Amygdala (tissue), 56 donors: ENCODE measurements at places on chromosomes 16 and 17.

DNA sequence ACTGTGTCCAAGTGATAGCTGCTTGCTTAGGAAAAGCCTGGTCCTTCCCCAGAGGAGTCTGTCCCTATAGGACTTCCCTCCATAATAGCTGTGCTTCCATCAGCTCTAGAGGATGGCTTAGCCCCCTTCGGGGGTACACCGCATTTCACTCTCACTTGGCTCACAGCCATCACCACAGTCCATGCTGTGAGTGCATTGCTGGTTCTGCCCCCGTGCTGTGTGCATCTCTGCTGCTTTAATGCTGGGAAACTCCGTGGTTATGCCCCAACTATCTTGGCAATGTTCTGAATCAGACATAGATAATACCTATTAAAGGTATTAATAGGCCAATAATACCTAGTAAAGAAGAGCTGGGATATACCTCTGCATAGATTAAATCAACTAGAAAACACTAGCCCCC, 58.3 kb downstream of the SIAH1 start:
- no peak for DNase-seq

DNA sequence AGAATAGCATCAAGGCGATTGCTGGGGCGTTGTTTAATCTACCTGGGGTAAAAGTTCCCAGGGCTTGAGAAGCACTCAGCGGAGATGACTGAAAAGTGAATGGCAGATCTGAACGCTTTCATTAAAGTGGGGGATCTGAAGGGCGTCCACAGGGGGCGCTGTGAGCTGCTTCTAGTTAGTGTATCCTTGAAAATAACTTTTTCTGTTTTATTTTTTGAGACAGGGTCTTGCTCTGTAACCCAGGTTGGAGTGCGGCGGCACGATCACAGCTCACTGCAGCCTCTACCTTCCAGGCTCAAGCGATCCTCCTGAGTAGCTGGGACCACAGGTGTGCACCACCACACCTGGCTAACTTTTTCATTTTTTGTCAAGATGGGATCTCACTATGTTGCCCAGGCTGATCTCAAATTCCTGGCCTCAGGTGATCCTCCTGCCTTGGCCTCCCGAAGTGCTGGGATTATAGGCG, 360.4 kb downstream of the SEC14L1 start:
- no peak for DNase-seq

GRCh38 chr17:33019161-33019890, 27.7 kb downstream of the SPACA3 start:
- no peak for DNase-seq

GRCh38 chr17:36197387-36197703, 787 bp upstream of the CCL3L1 start:
- no peak for DNase-seq

DNA sequence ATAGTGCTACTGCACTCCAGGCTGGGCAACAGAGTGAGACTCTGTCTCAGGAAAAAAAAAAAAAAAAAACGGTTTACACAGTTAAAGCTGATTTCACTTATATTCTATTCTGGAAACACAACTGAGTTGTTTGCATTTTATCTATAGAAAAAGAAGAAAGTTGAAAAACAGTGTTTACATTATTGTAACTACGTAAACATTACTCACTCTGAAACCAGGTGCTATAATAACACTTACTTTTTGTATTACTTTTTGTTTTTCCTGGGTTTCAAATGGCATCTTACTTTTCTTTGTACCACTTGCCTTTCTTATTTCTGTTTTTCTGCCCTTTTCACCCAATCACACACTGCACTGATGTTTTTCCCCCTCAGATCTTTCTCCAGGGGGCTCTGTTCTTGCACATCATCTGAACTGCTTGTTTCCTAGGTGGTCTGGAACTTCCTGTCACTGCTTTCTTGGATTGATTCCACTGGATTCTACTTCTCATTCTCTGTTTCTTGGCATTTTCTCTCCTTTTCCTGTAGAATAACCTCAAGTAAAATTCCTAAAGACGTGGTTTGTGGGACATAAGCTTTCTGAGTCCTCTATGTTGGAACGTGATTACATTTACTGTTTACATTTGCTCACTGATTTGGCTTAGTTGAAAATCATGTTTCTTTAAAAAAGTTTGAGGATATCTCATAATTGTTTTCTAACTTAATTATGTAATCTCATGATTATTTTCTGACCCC, 142.1 kb downstream of the HS3ST3B1 start:
- DNase-seq, result no peak

DNA sequence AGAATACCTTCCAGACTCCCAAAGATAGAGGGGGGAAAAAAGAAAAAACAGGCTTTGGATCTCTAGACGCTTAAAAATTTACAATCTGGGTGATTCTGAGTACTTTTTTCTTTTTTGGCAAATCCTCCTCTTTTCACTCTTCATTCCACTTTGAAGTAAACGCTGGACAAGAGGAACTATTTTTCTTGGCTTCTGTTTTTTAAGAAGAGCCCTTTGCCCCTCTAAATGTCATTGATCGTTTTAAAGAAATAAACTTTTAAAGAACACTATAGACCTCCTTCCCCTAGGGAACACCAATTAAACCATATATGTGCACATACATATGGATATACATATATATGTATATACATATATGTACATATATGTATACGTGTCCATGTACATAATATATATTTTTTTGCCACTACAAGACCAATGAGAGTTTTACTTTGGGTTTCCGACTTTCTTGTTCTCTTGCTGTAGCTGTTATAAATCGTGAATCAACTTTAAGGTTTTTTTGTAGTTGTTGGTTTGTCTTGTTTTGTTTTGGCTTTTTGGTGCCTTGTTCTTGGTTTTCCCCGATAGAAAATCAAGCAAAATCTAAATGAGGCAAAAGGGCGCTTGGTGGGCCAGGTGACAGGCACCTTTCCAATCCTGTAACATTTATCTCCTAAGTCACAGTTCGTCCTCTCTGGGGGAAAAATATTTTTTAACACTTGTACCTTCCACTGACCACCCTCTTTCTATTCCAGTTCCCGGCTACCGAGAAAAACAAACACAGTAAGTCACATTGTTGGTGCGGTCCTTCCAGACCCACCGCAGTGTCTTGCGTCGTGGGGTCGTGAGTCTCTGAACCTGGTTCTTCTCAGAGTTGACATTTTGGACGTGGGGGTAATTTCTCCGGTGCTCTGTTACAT, 4.4 kb downstream of the FOXF1 start:
- no peak for DNase-seq

- DNase-seq, result no peak
These were observed 7.2 kb upstream of the NDRG4 start for GRCh38 chr16:58492735-58493134.

DNA sequence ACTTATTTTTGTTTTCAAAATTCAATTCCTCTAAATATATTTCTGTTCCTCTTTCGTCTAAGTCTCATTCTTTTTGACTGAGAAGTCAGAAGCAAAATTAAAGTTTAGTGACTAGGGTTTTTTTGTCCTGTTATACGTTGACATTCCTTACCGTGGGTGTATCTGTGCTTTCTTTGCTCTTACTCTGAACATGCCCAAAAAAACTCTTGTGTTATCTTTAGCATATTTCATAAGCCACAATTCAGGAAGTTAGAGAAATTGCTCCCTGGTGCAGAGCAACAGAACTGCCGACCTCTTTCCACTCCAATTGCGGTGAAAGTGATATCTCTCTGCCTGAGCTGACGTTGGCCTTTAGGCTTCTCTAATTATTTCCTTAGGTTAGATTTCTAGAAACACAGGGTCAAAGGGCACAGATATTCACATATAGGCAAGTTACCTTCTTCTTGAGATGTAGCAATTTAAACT, 65.7 kb downstream of the CENPV start:
- DNase-seq, result no peak

- DNase-seq, result no peak
These were observed 25.3 kb downstream of the BFAR start for GRCh38 chr16:14658063-14658462.

DNA sequence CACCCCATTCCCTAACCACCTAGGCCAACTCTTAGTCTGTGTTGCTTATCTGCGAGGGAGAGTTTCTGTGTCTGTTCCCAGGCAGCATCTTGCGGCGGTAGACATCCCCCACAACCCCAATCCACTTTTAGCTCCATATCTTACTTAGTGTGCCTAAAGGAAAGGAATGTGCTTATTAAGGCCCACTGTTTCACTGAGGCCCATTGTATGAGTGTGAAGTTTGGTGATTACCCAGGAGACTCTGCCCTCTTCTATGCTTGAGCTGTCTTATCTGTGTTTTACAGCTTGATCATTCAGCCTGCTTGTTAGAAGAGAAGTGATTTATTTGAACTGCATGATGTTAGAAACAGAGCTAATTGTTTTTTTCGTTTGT, 10.3 kb upstream of the MLYCD start:
- no peak for DNase-seq

DNA sequence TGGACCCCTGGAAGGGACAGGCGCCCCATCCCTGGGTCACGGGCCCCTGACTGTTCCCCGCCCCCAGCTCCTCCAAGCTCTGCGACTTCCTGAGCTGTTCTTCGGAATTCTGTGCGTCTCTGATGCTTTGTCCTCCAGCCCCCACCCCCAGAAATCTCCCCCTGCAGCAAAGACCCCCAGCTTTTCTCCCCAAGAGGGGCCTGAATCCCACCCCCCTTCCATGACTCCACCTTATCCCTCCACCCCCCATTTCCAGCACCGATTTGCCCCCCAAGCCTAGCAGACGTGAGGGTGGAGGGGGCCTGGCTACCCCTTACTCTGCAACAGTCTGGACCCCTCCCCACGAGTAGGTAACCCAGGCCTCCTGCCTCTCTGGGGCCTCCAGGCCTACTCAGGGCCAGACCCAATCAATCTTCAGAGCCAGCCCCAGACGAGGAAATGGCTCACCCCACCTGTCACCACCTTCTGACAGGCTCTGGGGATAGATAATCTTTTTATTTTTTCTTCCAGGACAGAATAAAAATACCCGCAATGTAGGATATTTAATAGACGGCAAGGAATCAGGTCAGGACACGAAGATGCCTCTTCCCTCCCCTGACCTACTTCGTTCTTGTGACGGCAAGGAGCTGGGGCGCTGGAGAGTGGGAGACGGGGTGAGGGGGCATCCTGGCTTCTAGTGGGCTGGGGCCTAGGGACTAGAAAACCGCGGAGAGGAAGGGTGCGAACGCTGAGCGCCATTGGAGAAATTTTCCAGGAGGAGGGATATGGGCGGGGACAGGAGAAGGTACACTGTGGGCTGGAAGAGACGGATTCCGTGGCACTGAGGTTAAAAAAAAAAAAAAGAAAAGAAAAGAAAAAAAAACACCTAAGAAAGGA, 744 bp upstream of the PLXDC1 start:
- DNase-seq, result no peak

DNA sequence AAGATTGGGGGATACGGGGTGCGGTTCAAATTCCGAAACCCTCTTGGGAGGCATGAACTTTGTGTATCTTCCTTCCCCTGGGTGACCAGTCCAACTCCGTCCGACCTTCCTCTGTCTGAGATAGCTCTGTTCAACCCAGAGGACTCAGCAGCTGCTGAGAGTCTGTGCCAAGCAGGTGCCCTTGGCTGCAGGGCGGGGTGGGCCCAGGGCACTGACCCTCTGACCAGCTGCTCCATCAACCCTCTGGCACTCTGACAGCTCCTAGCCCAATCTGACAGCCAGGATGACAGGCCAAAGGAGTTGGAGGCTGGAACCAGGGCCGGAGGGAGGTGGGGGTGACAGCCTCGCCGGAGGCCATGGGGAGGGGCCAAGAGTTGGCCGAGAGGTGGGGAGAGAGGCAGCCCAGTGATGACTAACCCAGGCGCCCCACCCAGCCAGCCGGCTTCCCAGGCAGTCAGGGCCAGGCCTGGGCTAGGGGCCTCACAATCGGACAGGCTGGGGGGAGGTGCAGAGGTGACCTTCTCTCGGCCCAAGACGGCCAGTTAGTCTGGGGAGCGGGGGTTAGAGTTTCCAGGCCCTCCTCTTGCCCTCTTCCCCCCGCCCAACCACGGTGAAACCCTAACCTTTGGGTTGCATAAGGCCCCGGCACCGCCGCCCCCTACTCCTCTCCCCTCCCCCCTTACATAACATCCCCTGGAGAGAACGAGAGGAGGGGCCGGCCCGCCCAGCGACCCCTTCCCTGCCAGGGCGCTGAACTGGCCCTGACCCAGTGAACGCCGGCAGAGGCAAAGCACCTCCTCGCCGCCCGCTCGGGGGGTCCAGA, 5.0 kb upstream of the TLCD2 start:
- DNase-seq, result no peak

GRCh38 chr16:3152991-3153368, 18.2 kb downstream of the ZNF213 start:
- DNase-seq, result no peak

GRCh38 chr17:48873209-48873608, 19.4 kb upstream of the ATP5MC1 start:
- DNase-seq, result no peak

DNA sequence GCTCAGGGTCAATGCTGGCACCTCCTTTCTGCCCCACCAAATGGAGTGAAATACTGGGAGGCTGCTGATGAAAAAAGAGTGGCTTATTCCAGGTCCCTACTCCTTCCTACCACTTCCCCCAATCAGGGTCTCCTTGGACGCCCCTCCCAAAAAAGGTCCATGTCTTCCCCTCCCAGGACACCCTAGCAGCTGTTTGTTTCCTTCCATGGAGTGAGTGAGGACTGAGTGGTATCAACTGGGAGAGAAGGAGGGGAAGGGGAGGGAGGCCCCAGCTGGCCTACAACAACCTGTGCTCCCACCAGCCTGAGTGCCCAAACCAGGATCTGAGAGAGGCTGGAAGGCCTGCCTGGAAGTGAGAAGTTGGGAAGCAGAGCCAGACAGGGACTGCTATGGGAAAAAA, 28.7 kb upstream of the NGFR start:
- no peak for DNase-seq

GRCh38 chr16:88706229-88706964, at the start of the genes CTU2 and RNF166:
TSS of gene CTU2 (plus strand) at chr16:88706503. CDS start at chr16:88706531, 28 bp downstream.
TSS of gene RNF166 (minus strand) at chr16:88706408. CDS start at chr16:88706325, 83 bp downstream.
- peak; percentile 73 for DNase-seq

DNA sequence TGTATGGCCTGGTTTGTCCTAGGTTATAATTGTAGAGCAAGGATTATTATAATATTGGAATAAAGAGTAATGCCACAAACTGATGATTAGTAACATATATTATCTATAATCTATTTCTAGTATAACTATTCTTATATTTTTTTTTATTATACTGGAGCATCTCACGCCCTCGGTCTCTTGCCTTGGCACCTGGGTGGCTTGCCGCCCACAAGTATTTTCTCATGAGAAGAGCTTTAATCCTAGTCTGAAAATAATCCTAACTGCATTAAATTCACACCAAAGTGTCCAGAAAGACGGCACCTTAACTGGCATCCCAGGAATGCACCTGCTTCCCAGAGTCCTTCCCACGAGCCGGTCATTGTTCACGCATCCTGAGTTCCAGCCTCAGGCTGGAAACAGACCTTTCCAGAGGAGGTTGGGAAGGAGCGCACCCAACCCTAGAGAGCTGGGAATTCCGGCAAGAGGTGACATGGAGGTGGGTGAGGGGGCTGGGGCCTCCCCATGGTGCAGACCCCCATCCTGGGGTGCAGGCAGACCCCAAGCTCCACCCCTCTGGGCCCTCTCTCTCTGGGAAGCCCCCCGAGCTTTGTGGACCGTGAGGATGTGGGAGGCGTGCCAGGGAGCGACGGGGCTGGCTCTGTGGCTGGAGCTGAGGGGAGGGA, 15.9 kb downstream of the CHMP1A start:
- DNase-seq, result no peak

- DNase-seq, result no peak
These were observed 431.3 kb downstream of the MAF start for GRCh38 chr16:79169239-79169638.
